Right renal pelvis (tissue), 4 donors: ENCODE measurements at places on chromosomes 4 and X.
A peak's percentile ranks its signal among the peaks of the same experiment; 100 is the strongest.

- DNase-seq, result no peak
Measured at GRCh38 chrX:96909291-96909690, 25.6 kb downstream of the RPA4 start.

GRCh38 chr4:86367577-86367976 lies 7.7 kb upstream of the MAPK10 start:
- no peak for DNase-seq

DNA sequence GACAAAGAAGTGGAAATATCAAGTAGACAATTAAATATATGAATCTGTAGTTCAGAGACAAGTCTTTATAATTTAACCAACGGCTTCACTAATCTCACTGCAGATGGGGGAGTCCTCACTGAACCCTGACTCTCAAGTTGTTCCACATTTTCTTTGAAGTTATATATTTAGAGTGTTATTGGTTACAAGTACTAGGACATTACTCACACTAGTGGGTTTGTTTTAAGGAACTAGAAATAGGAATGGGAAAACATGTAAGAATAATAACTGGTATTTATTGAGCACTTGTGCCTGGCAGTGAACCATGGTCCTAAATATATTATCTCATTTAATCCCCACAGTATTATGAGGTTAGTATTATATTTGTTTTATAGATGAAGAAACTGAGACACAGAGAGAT lies 22.0 kb downstream of the MND1 start:
- no peak for DNase-seq

GRCh38 chr4:46993075-46994006 lies at the start of gene GABRA4:
Gene GABRA4, minus strand, starts transcription at chr4:46993581. Its CDS starts 157 bp downstream, at chr4:46993424.
- no peak for DNase-seq

- no peak for DNase-seq
Measured at GRCh38 chr4:55503169-55503568, 43.5 kb downstream of the CLOCK start.

GRCh38 chr4:160563552-160564282 lies 1460.8 kb downstream of the RAPGEF2 start:
- DNase-seq, result no peak

- peak; percentile 13 for DNase-seq
Measured at GRCh38 chrX:24110069-24110468, 39.5 kb upstream of the ZFX start.

DNA sequence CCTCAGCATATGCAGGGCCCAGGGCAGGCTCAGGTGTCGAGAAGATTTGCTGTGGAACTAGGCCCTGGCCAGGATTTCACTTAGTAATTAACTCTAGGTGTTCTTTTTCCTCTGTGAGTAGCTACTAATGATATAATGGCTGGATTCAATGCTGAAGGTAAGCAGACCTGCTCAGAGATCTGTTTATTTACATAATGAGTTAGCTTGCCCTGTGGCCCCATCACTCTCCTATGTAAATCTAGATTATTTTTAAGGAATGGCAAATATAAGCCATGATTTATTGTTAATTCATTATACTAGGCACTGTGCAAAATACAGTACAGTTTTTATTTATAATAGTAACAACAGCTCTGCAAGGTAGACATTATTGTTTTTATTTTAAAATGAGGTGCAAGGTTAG lies 117.2 kb downstream of the IRF2 start:
- DNase-seq, result no peak

DNA sequence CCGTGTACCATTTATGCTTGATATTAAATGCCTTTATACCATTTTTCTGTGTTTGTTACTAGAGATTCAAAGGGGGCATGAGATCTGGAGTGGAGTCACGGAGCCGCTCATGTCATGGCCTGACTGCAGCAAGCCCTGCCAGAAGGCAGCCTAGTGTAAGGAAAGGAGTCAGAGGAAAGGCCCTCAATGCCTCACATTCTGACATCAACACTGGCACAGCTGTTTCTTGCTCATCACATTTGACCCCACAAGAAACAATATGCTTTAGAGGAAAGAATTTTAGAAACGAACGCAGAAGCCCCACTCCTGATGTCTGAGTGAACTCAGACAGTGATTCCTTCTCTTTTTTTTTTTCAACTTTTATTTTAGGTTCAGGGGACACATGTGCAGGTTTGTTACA lies 322.4 kb upstream of the CPEB2 start:
- no peak for DNase-seq

DNA sequence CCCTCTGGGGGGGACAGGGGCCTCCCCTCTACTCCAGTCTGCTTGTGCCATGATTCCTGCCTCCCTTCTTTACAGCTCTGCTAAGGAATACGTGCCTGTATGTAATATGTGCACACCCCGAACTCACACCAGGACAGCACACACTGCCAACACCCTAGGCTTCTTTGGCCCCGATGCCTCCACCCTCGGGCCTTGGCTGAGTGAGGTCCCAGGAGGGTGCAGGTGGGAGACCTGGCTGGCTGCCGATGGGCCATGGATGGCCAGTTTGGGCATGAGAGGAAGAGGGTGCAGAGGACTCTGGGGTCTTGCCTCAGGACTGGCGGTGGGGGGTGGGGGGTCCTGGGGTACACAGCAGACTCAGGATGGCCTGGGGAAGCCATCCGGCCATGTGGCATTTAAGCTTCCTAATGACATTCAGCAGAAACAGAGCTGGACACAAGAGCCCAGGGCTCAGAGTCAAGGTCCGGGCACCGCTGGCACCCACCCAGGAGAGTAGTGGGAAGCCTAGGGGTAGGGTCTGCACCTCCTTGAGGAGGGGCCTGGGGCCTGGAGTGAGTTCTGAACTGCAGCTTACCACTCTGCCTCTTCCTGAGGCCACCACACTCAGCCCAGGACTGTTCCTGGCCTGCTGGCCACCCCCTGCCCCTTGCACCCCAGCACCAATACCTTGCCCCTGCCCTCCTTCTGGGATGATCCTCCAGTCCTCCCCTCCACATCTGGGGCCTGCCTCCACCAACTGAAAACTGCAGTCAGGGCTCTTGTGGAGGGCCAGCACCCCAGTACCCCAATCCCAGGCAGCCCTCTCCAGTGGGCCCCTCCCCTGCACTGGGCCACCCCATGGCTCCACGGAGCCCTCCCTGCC lies 2.1 kb upstream of the PCGF3 start:
- DNase-seq, result no peak

DNA sequence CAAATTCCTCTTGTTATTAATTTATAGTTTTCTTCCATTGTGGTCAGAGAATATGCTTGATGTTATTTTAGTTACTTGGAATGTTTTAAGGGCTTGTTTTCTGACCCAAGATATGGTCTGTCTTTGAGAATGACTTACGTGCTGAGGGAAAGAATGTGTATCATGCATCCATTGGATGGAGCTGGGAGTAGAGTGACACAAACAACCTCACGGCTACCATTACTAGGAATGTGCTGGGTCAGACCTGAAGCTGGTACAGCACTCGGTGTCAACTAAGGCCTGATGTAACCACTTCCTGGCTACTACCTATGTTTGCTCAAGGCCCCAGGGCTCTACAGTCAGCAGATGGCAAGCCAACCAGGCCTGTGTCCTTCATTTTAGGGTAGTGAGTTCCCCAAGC lies 257.8 kb downstream of the FAT4 start:
- DNase-seq, result no peak

DNA sequence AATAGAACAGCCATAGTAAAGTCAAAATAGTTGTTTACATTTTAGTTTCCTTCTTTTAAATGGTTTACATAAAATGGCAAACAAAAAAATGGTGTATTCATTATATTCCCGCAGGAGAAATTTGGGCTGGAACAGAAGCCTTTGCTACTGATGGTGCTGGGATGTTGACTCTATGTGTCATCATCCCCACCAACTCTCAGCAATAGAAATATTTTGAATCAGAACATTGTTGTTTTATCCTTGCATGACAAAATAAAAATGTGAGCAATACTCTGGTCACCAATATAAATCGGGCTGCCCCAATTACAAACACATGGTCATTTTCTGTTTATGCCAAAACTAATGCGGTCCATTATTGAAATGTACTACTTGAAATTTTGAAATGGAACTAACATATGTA lies 1131.6 kb upstream of the PCDH7 start:
- DNase-seq, result no peak

- no peak for DNase-seq
Measured at GRCh38 chr4:158823461-158823873, 54.6 kb downstream of the FNIP2 start.

GRCh38 chr4:80876810-80877209 lies 153.7 kb upstream of the BMP3 start:
- no peak for DNase-seq

GRCh38 chrX:119895843-119896326 lies at the start of gene AKAP14:
Gene AKAP14, plus strand, starts transcription at chrX:119895893. Its CDS starts 7,331 bp downstream, at chrX:119903224.
- DNase-seq, result no peak

DNA sequence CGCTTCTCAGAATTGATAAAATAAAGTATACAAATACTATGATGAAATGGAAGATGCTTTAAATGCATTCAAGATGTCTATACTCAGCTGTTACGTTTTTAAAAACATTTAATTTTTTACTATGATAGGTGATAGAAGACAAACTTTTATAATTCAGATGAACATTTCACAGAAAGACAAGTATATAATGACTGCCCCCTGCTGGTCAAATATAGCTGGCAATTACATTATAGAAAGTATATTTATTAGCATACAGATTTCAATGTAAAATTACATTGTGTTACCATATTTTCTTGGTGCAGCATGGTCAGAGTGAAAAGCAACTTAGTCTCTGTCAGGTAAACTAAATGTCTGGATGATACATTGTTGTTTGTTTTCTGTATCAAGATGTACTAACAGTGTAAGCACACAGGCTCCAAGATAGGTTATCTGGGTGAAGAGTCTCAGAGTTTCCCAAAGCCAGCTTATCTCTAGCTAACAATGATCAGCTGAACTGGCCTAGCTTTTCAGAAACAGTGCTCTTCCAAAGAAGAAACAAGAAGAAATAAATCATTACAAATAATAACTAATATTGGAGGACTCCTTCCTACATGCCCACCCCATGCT lies 54.1 kb downstream of the SRPX start:
- peak; percentile 3 for DNase-seq

DNA sequence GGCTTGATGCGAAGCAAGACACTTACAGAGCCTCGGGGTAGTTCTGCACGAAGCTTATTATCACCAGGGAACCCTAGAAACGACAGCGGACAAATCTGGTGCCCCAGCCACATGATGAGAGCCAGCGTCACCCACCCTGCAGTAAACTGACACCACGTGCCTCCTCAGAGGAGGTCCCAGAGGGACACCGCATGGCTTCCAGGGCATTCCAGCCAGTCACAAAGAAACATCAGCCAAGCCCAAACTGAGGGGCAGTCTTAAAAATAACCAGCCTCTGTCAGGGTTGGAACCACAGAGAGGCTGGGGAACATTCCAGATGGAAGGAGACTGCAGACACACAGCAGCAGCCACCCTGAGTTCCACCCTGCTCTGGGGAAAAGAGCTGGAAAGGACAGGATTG lies 36.6 kb upstream of the HGFAC start:
- DNase-seq, result no peak

DNA sequence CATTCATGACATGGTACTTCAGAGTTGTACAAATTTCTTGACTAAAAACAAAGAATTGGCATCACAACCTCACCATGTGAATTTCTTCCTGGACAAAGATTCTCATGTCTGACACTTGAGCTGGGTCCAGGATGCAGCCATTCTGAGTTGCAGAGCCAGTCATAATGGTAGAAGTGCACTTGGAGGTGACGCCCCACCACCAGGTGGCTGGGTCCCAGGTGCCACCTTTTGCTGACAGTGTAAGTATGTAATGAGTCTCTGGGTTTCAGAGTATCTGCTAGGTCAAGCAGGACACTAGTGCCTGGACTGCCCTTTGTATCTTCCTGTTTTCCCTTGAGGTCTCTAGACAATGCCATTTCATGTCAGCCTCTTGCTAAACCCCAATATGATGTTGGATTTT lies 36.6 kb upstream of the WDR1 start:
- no peak for DNase-seq
